Cortex of kidney (tissue), 1 donor: ENCODE measurements at places on chromosomes 2 and 18.

DNA sequence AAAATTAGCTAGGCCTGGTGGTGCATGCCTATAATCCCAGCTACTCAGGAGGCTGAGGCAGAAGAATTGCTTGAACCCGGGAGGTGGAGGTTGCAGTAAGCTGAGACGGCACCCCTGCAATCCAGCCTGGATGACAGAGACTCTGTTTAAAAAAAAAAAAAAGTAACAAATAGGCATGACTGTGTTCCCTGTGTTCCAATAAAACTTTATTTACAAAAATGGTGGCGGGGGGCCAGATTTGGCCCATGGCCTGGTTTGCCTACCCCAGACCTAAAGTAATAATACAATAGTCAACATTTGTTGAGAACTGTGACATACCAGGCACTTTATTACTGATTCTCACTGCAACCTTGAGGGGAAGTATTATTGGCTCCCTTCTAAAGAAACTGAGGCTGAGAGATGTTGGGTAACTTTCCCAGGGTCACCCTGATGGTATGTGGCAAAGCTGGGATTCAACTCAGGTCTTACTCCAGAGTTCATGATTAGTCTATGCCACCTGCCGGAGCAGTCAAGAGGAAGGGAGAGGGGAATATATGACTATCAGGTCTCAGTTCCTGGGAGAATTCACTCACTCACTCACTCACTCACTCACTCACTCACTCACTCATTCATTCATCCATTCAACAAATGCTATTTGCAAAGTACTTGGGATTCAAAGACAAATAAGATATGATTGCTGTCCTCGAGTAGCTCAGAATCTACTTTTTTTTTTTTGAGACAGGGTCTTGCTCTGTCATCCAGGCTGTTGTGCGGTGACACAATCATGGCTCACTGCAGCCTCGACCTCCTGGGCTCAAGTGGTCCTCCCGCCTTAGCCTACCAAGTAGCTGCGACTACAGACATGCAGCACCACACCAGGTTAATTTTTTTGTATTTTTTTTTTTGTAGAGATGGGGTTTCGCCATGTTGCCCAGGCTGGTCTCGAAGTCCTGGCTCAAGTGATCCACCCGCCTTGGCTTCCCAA is 14.3 kb upstream of the KCMF1 start:
- DNase-seq: no peak

- DNase-seq: no peak
Measured at GRCh38 chr18:49189772-49190171, 239.0 kb upstream of the SMAD7 start.

- DNase-seq: no peak
Measured at GRCh38 chr2:8219096-8219495, 462.8 kb upstream of the ID2 start.

DNA sequence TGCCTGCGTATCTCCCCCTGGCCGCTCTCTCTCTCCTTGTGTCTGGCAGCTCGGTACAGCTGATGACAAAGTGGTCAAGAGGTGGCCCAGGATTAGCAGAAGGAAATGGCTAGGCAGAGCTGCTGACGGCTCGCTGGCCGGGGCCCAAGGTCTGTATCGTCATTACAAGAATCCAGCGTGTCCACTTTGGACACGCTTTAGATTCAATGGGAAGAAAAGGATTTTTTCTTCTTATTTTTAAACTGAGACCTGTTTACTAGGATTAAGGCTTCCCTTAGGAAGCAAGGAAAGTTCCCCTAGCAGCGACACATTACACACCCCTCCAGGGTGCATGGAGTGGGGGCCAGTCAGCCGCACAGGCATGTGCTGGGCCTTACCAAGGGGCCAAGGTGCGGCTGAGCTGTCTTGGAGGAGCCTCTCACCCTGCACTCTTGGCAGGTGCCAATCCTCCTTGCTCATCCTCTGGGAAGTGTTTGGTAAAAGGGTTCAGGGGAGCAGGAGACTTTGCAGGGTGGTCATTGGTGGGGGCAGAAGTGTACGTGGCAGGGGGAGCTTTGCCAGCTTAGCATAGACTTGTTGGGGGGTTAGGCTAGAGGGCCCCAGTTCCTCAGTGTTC is 76.8 kb downstream of the POLR1A start:
- DNase-seq: no peak

DNA sequence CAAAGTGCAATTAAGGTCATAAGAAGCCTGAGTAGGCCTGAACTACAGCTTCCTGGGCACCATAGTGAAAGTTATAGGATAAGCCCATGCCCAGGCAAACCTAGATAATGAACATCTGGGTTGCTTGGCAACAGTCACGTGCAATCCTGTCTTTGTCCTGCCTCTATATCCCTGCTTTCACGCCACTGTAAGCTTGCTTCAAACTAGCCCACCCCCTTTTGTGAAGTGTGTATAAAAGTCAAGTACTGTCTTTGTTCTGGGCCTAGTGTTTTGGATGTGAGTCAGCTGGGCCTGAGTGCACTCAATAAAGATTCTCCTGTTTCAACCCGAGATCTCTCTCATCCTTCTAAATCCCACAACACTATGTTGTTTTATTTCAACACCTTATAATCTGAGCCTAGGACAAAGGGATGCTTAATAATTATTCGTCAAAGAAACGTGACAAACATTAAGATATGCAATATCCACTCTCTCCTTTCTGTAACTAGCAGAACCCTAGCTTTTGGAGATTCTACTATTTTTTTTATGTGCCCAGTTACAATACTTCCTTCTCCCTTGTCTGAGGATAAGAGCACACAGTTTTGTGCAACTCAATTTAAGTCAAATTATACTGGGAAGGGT is 927.8 kb downstream of the SUCLG1 start:
- DNase-seq: no peak

GRCh38 chr18:57326718-57327323 is 25.5 kb upstream of the ST8SIA3 start:
- DNase-seq: no peak

DNA sequence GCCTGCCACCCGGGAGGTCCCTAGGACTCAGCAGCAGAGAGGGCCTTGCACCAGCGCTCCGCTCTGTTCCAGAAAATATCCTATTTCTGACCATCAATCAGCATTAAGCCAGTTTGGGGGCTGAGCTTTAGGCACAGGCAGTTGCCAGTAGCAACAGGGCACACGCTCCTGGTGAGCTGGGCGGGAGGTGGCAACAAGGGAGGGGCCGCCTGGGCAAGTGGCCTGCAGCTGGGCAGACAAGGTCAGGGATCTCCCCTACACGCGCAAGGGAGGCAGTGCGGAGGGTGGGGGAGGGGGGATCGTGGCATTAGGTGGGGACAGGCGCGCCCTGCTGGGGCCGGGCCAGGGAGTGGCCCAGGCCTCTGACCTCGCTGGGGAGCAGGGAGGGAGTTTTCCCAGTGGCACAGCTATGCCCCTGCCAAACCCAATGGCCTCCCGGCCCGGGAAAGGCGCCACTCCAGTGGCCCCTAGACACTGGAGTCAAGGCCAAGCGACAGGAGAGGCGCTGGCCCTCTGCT is 302.8 kb downstream of the NCKAP5 start:
- no peak for DNase-seq

DNA sequence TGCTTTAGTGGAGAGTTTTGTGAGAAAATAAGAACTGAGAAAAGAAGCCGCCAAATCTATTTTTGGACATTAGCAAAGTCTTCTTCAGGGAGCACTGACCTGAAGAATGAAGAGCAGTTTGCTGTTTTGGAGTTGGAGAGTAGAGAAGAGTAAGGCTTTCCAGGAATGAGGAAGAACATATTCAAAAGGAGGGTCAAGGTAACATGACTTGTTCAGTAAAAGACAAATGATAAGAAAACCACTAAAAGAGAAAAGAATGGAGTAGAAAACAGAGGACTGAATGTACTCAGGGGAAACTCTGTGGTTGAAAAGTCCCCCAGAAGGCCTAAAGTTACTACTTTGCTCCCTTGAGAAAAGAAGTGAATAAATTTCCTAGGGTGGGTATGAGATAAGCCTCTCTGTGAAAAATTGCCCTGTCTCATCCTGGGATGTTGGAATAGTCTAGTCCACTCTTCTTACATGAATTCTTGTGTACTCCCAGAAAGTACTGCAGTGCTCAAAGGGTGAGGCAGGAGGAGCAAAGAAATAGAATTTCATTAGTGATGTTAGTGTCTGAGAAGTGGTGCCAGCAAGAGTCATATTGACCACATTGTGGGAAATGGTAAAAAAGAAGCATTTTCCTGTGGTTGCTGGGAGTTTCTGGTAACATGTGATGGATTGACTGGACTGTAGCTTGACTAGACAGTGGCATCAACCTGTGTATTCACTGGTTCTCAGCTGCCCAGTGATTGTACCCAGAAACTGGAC is 27.8 kb downstream of the MBD5 start:
- DNase-seq: no peak

DNA sequence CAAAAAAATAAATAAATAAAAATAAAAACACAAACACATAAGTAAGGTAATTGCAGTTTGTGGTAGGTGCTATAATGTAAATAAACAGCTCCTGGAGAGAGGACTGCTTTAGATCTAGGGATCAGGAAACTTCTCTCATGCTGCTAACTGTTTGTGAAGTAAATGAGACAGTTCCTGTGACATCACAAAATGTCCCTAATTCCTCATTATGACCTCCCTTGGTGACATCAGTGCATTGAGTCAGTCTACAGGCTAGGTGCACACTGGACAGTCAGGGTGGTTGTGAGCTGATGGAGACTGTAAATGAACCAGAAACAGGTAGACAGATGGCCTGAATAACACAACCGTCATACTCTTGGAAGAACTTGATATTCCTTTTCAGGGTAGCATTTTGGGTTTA is 13.4 kb downstream of the ERICH2 start:
- no peak for DNase-seq

DNA sequence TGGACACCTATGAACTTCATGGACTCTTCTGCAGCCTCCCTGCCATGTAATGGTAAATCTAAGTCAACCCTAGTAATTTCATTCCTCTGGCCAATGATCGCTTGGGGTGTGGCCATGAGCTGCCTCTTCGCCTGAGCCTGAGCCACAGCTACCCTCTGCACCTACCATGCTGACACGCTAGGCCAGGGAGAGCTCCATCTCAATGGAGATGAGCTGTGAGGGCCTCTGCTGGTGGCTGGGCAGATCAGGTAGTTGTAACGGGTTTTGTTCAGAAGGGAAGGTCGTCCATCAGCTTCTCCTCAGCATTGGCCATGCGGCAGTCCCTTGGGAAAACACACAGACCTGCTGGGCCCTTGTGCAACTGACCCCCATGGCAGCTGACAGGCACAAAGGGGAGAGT is 24.4 kb downstream of the MPHOSPH10 start:
- DNase-seq: no peak

DNA sequence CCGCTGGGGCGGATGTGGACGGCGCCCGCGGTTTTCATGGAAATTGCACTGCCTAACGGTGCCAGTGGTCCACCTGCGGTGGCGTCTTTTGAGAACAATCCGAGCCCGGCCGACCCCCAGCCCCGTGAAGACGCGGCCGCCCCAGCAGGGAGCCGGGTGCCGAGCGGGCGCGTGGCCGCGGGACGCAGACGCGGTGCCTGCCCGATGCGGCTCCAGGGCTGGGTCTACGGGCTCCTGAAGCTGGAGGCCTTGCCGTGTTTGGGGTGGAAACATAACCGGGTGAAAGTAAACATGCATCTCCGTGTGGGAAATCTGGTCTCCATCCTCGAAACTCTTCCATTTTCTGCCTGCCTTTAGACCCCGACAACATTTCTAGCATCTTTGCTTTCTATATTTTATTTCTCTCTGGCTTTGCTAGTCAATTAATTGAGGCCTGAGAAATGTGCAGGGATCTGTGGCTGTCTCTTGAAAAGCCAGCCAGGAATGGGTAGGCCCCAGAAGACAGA is 572 bp downstream of the INPP4A start:
- no peak for DNase-seq

DNA sequence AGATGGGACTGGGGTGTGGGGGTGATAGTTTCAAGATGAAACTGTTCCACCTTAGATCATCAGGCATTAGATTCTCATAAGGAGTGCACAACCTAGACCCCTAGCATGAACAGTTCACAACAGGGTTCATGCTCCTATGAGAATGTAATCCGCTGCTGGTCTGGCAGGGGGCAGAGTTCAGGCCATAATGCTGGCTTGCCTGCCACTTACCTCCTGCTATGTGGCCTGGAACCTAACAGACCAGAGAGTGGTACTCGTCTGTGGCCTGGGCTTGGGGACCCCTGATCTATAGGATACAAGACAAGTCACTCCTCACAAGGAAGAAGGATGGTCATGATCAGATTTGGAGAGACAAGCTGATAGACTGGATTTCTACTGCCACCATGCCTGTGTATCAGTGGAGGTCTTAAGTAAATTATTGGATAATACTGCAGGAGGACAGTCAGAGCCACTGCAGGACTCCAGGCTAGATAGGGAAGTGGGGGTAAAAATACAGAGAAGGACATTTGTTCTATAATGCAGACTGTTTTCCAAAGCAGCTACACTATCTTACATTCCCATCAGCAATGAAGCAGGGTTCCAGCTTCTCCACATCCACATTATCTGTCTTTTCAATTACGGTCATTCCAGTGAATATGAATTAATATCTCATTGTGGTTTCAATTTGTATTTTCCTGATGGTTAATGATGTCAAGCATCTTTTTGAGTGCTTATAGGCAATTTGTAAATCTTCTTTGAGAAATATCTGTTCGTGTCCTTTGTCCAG is 28.8 kb upstream of the APOB start:
- DNase-seq: no peak

GRCh38 chr18:28063271-28063761 is 113.6 kb downstream of the CDH2 start:
- DNase-seq: no peak

- no peak for DNase-seq
Measured at GRCh38 chr18:56127322-56128099, 510.9 kb downstream of the TXNL1 start.

DNA sequence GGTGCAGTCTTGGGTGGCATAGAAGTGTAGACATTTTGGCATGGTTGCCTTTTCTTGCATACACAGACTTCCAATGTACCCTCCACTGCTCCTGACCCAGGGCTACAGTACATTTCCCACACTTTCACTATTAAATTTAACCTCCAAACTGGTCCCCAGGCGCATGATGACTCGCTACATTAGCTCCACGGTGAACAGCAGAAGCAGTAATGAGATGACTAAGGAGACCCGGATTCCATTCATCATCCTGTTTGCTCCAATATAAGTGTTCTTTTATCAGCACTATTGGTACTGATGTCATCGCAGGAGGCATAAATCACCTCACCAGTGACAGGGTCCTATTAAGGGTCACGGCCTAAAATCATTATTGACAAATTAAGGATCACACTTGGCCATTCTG is 316.5 kb downstream of the EN1 start:
- no peak for DNase-seq

GRCh38 chr2:101176803-101177202 is 25.6 kb upstream of the TBC1D8 start:
- no peak for DNase-seq

DNA sequence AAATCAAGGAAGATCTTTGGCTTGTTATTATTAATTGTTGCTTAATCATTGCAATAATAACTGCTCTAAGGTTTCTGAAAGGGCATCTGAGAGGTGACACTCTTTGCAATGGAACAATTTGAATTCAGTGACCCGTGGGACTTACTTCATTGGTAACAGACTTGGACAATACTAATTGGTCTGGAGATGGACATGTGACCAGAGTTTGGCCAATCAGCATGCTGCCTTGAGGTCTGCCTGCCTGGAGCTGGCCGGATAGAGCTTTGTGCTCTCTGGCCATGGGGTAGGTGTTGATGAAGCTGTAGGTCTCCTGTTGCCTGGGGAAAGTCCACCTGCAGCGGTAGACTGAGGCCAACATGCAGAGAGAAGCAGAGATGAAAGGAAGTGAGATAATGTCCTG is 24.0 kb upstream of the VPS4B start:
- no peak for DNase-seq
